ENCODE measurements at places on chromosomes 4 and X.
A peak's percentile ranks its signal among the peaks of the same experiment; 100 is the strongest.

DNA sequence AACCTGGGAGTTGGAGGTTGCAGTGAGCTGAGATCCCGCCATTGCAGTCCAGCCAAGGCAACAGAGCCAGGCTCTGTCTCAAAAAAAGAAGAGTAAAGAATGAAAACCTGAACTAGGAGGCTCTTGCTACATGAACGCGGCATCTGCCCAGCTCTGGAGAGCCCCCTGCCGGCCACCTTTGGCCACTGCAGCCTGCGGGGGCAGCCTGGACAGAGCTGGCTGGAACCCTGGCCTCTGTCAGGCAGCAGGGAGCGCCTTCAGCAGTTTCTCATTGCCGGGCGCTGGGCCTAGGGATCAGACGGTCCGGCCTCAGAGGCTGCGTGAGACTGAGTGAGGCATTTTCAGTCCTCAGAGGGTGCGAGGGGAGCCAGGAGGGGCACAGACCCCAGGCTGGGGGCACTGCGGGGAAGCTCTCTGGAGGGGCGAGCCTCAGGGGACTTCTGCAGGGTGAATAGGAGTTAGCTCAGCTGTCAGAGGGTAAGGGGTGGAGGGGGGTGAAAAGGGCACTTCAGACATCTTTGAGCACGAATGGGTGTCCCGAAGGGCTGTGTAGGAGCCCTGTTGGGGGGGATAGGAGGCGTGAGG, 17.5 kb downstream of the DOK7 start:
- DNase-seq, result peak; percentile 72

- no peak for DNase-seq
These were observed 632.1 kb upstream of the GALNTL6 start for GRCh38 chr4:171181090-171181489.

- DNase-seq, result no peak
These were observed 61.6 kb upstream of the GYPA start for GRCh38 chr4:144202081-144202480.

GRCh38 chr4:45346816-45347435, 620.6 kb upstream of the GNPDA2 start:
- DNase-seq, result no peak

GRCh38 chrX:134374910-134375309, 85.1 kb upstream of the HPRT1 start:
- no peak for DNase-seq

DNA sequence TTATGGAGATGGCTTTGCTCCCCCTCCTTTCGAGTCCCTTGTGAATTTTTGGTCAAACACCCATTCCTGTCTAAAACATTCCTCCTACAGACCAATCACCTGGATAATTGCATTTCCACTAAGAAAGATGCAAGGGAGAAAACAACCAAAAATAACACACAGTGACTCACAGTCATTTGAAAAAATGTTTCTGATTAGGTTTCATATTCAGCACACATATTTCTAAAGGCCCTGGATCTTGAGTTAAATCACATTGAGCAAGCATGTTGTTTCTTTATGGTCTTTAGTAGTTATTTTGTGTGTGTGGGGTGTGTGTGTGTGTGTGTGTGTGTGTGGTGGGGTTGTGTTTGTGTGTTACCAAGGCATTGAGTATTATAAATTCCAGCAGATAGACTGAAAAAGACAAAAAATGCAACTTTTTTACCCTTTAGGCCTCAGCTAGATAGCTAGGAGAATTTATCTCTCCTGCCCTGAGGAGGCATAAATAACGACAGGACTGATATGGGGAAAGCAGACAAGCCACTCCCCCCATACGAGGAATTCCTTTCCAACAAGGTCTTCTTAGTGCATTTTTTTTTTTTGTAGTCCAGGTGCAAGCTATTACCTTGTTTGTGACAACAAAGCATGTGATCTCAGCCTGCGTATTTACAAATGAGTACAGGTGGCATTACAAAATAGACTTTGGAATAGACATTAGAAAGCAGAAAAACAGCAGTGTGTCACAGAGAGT, 265.4 kb upstream of the ADGRL3 start:
- no peak for DNase-seq

DNA sequence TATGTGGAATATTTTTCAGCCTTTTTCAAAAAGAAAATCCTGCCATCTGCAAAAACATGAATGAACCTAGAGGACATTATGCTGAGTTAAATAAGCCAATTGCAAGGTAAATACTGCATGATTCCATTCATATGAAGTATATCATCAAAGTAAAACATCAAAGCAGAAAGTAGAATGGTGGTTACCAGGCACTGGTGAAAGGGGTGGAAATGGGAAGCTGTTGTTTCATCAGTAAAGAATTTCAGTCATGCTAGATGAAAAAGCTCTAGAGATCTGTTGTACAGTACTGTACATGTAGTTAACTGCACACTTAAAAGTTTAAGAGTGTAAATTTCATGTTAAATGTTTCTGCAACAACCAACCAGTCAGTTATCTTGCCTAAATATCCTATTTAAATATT, 196.8 kb upstream of the ADGRL3 start:
- no peak for DNase-seq

DNA sequence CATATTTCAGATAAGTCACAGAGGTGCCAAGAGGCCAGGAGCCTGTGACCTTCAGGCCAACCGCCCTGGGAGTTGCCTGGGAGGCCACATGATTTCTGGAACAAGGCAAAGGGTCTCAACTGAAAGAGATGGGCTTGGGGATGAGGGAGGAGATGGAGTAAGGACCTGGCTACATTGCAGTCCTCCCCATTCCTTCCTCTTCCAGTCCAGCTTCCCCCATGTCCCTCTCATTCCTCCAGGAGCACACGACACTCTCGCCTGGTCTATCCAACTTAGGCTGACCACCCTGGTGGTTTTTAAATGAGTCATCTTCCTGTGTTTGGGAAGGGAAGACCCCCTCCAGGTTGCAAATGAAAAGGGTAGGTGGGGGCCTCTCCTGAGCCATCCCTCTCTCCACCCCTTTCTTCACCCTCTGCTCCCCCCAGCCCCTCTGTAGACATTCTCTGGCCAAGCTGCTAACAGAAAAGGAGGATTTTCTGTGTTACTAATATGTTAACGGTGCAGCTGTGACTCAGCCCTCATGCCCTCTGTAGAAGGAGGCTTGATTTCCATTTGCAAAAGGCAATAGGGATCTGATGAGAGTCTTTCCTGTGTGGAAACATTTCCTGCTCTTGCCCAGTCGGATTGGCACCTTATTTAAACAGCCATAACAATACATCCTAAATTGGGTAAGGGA, 79.2 kb downstream of the RTL5 start:
- no peak for DNase-seq

- no peak for DNase-seq
These were observed 83.6 kb downstream of the NBDY start for GRCh38 chrX:56812515-56813105.

DNA sequence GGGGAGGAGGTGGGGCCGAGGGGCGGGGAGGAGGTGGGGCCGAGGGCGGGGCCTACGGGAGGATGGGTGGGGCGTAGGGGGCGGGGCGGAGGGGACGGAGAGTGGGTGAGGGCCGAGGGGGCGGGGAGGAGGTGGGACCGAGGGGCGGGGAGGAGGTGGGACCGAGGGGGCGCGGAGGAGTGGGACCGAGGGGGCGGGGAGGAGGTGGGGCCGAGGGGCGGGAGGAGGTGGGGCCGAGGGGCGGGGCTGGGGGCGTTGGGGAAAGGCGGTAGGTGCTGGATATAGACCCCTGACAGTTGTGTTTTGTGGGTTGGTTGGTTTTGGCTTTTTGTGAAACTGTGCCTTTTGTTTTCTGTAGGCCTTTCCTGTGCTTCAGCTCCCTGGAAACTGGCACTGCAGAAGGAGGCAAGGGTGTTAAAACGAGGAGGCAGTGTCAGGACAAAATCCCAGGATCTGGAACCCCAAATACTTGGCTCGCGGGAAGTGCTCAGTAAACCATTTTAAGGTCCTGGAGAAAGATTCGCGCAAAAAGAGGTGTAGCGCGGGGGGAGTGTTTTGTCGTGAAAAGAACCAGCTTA, 580 bp upstream of the MMGT1 start:
- peak; percentile 48 for DNase-seq

GRCh38 chr4:149347139-149347538, 468.5 kb downstream of the IQCM start:
- no peak for DNase-seq

DNA sequence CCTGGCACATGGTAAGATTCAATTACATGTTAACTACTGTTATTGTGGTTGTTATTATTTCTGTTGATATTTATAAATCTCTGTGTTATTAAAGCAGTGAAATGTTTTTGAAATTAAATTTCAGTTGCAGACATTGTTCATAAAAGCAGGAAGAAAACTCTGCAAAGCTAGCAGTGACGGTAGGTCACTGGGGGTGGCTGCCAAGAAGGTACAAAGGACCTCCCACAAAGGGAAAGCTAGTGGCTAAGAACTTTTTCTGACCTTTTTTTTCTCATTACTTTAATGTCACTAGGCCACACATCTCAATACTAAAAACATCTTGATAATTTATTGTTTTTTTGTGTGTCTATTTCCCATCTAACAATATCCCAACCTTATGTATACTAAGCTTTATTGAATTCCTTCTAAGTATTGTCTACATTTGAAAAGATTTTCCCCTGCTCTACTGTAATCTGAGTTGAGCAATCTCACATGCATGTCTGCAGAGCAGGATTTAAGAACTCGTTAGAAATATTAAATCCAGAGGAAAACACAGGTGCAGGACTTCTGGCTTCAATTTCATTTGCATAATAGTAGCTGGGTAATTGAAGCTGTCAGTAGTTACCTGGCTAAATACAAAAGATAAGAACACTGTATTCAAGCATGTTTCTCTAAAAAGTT, 197.3 kb downstream of the CFAP299 start:
- DNase-seq, result no peak

GRCh38 chr4:159227378-159227777, 124.5 kb downstream of the RAPGEF2 start:
- no peak for DNase-seq

DNA sequence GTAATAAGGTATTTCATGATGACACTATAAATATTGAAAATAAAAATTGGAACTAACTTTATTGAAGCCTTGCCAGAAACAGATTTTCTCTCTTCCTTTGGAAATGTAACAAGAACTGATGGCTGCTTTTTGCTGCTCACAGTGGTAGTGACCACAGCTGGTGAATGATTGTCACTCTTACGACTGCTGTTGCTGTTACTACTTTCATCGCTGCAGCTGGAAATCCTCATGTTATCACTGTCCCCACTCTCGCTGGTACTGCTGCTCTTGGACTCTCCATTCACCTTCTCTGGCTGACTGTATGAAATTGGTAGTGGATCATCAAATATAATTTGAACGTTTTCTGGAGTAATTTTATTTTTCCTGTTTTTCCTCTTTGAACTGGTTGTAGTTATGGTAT, 28.5 kb upstream of the COX18 start:
- no peak for DNase-seq

- no peak for DNase-seq
These were observed 289.8 kb downstream of the ADGRL3 start for GRCh38 chr4:61489927-61490326.

All from GM06990 (cell line).